ENCODE measurements at places on chromosomes 2 and 18.

DNA sequence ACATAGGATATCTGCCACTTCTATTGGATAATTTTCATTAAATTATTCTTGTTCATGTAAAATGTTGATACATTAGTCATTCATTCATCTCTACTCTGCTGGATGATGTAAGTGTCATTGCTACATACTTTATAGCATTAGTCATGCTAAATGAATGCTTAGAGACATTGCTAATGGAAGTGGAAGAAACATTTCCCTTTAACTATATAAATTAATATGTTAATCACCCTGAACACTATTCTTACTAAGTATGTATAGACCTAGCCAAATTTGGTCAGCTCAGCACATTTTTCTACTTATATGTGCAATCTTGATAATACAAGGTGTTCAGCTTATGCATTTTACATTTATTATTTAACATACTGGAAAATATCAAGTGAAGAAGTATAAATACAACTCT is 160.2 kb downstream of the DPP4 start:
- DNase-seq: no peak

- DNase-seq: no peak
Measured at GRCh38 chr2:226828191-226828590, 7.7 kb upstream of the RHBDD1 start.

- DNase-seq: no peak
Measured at GRCh38 chr18:13257361-13257980, 38.9 kb downstream of the LDLRAD4 start.

- DNase-seq: no peak
Measured at GRCh38 chr2:192534072-192534471, 339.3 kb upstream of the TMEFF2 start.

DNA sequence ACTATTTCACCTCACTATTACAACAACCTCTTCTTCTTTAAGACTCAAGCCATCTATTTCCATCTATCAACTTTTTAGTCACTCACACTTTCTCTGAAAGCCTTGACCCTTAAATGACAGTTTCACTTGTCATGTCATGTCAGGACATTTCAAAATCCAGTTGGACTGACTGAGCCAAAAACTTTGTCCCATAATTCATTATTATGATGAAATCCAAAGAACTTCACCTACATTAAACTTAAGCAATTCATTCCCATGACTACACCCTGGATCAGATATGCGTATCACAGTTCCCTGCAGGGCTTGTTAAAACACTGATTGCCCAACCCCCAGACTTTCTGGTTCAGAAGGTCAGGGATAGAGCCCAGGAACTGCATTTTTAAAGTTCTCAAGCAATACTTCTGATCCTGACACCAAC is 26.5 kb downstream of the LDAH start:
- DNase-seq: no peak

- no peak for DNase-seq
Measured at GRCh38 chr18:183769-184168, 25.4 kb downstream of the USP14 start.

DNA sequence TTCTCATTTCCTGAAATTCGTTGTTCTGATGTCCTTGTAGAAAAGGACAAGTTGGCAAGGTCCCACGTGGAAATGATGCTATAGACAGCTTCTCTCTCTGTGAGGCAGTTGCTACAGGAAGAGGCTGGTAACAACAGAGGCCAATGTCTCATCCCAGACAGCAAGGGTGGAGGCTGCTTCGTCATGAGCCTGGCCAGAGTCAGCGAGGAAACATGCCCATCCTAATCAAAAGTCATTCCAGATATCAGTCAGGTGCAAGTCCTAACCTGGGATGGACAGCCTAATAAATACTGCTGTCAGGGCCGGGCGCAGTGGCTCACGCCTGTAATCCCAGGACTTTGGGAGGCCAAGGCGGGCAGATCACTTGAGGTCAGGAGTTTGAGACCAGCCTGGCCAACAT is 6.4 kb upstream of the SMAD7 start:
- DNase-seq: no peak

GRCh38 chr2:49973917-49974368 is 819.6 kb upstream of the FSHR start:
- peak; percentile 34 for DNase-seq

DNA sequence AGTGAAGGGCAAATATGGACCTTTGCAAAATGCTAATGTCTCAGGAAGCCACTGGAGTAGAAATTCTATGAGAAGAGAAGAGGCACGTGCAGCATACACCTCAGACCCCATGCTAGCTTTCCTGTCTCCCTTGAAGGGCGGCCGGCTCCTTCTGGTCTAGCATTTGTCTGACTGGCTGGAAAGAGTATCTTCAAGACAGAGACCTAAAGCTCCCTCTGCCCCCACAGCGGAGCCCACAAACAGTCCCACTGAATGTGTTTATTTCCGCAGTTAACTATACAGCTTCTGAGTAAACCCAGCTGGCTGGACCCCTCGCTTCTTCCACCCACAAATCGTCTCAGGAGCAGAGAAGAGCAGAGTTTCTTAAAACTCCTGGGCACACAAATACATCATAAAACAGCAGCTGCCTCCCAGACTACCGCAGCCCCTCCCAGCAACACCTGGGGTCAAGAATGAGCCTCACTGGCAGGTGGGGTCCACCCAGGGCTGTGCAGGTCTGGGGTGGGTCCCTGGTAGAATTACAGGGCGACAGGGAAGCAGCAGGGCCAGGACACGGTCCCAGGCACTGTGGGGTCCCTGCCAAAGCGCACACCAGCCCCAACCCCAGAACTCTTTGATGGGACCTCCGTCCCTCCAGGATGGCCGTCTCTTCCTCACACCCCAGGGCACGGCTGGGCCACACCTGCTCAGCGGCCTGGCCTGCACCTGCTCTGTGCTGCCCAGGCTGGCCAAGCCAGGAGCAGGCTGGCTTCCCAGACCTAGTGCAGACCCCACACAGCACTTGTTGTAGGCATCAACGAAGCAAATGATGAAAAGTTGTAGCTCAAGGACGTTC is 103.8 kb downstream of the PXDN start:
- no peak for DNase-seq

- DNase-seq: no peak
Measured at GRCh38 chr2:234165421-234165820, 114.9 kb downstream of the SPP2 start.

DNA sequence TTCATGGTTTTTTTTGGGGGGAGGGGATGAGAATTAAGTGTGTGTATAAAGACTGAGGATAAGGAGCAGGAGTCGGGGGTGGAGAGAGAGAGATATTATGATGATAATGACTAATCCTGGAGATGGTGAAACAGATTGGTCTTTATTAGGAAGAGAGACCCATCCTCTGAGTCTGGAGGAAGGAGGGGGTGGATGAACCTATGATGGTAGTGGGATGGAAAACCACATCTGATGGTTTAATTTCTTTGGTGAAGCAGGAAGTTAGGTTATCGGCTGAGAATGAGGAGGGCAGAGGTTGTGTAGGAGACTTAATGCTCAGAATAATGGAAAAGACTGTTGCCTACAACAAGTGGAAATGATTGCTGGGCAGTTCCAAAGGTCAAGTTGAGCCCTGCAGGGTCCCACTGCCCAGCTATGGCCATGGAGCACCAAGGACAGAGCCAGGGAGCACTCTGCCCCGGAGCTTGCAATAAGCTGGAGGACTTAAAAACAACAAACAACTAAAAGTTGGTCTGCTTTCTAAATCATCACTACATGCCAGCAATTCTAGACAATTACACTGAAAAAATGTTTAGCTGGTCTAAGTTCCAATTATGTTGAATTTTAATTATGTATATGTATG is 7.9 kb downstream of the SLC16A14 start:
- no peak for DNase-seq

GRCh38 chr2:237696461-237696860 is 69.1 kb downstream of the LRRFIP1 start:
- DNase-seq: no peak

DNA sequence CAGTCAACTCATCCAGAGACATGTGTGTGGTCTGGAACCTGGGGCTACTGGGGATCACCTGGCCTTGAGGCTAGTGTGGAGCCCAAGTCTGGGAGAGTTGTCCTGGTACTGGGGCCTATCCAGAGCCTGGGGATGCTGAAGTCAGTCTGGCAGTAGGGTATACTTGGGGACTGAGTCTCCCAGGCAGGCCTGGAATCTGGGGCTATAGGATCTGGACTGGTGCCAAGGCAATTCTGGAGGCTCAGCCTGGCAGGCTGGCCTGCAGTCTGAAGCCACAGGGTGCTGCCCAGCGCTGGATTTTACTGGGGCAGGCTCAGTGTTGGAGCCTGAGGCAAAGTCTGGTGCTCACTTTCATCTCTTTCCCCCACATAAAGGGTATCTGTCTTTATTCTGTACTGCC is 46.5 kb downstream of the AQP4 start:
- DNase-seq: no peak

GRCh38 chr2:124884315-124884714 is 859.2 kb downstream of the CNTNAP5 start:
- DNase-seq: no peak

- no peak for DNase-seq
Measured at GRCh38 chr18:7596147-7596546, 29.0 kb downstream of the PTPRM start.

DNA sequence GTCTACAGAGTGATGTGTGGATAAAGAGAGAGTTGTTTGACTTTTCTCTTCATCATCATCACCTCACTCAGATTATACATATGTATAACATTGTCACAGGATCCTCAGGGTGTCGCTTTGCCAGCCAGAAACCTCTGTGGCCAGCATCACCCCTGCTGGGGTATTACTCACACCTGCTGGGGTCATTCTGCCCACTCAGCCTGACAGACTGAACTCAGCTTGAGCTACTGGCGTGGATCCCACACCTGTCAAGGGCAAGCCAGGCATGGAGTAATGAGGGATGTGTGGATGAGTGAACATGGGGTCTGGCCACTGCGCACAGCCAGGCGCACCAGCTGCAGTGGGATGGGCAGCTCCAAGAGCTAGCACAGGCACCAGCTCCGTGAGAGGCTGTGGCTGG is 870.6 kb downstream of the CBLN2 start:
- no peak for DNase-seq

- no peak for DNase-seq
Measured at GRCh38 chr18:55300421-55300935, 287.5 kb downstream of the TCF4 start.

DNA sequence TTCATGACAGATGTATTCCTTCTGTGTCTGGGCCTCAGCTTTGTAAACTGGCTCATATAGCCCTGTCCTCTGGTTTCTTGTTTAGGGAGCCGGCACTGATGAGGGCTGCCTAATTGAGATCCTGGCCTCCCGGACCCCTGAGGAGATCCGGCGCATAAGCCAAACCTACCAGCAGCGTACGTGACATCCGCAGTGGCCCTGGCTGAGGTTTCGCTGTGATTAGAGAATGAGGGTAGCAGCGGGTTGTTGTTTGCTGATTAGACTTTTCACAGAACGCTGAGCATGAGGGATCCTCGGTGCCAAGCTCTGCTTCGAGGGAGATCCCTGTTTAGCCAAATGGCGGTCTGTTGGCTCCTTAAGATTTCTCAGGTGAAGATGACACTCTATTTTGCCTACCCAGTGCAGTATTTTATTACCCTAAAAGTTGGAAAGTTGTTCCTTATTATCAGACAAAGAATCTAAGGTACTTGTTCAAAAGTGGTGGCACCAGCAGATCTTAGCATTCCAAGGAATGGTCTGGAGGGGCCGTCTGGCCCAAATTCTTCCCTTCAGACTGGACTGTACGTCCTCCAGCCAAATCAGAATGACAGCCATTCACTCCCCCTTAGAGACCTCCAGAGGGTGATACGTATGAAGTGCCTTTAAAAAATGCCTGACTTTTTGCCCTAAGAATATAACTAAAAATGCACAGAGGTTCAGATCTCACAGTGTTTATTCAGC is 21.5 kb upstream of the GMCL1 start:
- no peak for DNase-seq
